ENCODE measurements at places on chromosomes 12 and 14. TPM values are rescaled to one million over a fixed set of nuclear protein-coding genes. Genes with fewer than 3 reads are reported as not detected.

The MYF6 gene
- polyA plus RNA-seq: 0.40 TPM

DNA sequence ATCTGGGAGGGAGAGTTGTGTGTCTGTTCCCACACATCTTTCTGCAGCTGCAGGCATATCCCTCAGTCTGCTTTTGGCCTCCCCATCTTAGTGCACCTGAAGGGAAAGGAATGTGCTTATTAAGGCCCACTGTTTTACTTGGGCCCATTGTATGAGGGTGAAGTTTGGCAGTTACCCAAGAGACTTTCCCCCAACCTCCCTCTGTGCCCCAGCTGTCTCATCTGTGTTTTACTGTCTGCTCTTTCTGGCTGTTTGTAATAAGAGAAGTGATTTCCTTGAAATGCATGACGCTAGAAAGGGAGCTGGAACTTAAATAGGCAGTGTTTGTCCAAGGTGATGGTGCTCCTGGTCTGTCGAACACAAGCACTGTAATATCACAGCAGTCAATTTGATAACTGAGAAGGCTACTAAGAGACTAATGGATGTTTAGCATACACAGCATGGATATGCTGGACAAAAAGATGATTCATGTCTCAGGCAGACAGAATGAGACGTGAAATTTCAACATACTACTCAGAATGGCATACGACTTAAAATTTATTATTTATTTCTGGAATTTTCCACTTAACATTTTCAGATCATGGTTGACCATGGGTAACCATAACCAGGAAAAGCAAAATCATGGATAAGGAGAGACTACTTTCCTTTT is 43.6 kb downstream of the FSCB start:
- DNase-seq: no peak

GRCh38 chr12:62434494-62435302 is 31.9 kb upstream of the MON2 start:
- no peak for DNase-seq

- DNase-seq: peak; percentile 98
Observed at GRCh38 chr12:71663561-71664410, at the start of the genes THAP2 and ZFC3H1. TSS of gene THAP2 (plus strand) at chr12:71664301. CDS start at chr12:71664510, 209 bp downstream. TSS of gene ZFC3H1 (minus strand) at chr12:71663848. CDS start at chr12:71663610, 238 bp downstream.

- DNase-seq: no peak
Observed at GRCh38 chr14:55015006-55015405, 11.9 kb downstream of the WDHD1 start.

The SOX5 gene
- 42.1 TPM for polyA plus RNA-seq

DNA sequence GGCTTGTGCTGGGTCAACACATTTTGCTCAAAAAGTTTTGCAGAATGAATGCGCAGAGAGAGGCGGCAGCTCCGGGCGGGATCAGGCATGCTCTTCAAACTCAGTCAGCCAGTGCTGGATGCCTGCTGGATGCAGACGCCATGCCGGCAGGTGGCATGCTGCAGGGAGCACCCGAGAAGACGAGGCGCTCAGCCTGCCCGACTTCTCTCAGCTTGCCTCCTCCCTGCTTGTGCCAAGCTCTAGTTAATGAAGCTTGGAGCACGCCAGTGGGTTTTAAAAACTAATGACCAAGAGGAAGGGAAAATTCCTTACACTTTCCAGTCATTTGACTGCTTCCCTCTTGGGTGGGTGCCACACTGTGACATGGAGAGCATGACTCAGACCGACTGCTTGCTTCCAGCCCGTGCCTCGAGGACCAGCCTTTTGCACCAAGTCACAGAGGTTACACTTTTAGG is 39.8 kb downstream of the SLC24A4 start:
- DNase-seq: no peak

The GPHN gene
- 27.6 TPM for polyA plus RNA-seq

The MORN3 gene
- polyA plus RNA-seq: 1.9 TPM

The SLCO1B3 gene
- not detected for polyA plus RNA-seq
